Effector CD4-positive, alpha-beta T cell (primary cell): ENCODE measurements at places on chromosomes 13 and 19.
A peak's percentile ranks its signal among the peaks of the same experiment; 100 is the strongest.

DNA sequence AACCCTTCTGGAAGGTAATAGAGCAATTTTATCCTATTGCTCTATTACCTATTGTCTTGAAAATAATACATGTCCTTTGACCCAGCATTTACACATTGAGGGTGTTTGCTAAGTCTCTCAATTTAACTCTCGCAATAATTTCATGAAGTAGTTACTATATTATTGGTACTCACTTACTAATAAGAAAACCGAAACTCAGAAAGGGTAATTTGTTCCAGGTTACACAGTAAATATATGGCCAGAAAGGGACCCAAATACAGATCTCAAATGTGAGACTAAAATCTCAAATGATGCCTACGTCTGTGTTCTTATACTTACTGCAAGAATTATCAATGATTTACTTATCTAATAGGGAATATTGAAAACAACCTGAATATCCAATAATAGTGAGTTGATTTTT is 29.7 kb upstream of the FAM216B start:
- DNase-seq: no peak

DNA sequence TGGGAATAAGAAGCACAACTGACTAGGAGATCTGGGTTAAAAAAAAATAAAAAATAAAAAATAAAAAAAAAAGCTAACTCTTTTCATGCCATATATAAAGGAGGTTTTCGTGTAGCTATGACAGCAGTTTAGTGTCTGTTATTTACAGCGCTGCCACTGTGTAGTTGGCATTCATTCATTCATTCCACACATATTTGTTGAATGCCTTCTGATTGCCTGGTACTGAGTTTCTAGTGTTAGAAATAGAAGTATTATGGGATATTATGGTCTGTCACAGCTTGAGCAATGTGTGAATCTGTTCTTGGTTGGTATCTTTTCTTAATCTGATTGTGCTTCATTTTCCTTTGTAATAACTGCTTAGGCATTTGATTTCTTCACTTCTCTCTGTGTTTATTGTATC is 237.4 kb downstream of the NBEA start:
- no peak for DNase-seq

- no peak for DNase-seq
Observed at GRCh38 chr19:42066075-42066754, 3.8 kb downstream of the GRIK5 start.

DNA sequence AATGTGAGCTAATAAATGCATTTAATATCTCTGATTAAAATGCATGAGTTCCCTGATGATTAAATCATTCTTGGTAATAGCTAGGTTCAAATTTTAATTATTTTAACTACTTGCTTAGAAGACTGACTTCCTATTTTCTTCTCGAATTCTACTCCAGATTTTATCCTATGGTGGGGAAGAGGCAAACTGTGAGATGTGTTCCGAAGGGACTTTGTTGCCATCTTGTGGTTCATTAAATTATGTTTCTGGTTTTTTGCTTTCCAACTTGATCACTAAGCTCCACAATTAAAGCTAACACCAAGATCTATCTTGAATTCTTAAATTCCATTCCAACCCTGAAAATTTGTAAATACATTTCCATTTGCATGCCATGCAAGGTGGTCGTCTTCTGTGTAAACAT is 538.4 kb upstream of the PCDH20 start:
- DNase-seq: no peak

- no peak for DNase-seq
Observed at GRCh38 chr13:92827503-92827902, 399.1 kb upstream of the GPC6 start.

GRCh38 chr13:79448413-79448812 is 32.5 kb upstream of the NDFIP2 start:
- DNase-seq: no peak

DNA sequence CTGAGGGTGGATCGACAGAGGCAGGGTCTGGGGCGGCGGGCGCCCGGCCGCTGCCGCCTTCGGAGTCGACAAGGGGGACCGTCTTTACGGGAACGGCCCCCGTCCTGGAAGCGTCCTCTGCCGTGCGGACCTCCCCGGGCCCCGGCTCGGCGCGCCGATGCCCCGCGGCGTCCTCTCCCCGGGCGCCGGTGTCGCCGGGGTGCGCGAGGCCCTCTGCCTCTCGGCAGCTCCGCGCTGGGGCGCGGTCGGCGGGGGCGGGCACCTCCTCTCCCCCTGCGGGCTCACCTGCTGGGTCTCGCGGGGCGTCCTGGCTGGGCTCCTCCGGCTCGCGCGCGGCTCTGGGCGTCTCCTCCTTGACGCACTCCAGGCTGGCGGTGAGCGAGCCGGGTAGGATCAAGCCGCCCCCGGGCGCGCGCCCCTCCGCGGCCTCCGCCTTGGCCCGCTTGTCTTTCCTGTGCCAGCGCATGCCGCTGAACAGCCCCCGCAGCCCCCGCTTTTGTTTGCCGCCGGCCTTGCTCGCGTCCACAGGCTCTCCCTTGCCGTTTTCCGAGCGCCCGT is 1.5 kb downstream of the AMER2 start:
- DNase-seq: no peak

DNA sequence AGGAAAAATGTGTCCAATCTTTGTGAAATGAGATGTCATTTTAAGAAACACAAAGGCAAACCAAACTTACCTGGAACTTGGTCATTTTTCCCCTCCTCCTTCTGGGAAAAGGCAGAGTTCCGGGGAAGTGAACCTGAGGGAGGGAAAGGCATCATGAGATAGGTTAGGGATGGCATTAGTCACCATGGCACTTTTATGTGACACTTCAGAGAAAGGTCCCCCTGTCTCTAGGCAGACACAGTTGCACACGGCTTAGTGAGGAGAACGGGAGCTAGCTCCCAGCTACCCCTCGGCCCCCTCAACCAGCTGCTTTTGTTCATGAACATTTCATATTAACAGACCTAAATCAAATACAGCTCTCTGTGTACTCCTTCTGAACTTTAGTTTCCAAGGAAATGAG is 1.5 kb downstream of the ZNF235 start:
- DNase-seq: no peak

GRCh38 chr13:87198371-87198770 is 472.8 kb upstream of the SLITRK5 start:
- no peak for DNase-seq

- DNase-seq: peak; percentile 72
Observed at GRCh38 chr19:13172346-13173138, 22.3 kb downstream of the IER2 start.

DNA sequence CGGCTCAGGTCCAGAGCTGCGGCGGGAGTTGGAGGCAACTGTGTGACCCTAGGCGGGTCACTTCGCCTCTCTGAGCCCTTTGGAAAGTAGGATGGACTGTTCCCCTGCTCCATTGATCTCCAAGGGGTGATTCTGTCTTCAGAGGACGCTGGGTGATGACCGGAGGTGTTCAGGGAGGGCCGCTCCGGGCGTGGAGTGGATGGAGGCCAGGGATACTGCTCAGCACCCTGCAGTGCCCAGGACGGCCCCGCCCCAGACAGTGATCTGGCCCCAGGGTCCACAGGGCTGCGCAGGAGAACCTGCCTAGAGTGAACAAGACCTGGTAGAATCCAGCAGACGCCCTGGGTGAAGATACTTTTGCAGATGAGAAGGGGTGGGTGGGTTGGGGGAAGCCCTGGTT is 7.0 kb downstream of the NCLN start:
- DNase-seq: no peak

DNA sequence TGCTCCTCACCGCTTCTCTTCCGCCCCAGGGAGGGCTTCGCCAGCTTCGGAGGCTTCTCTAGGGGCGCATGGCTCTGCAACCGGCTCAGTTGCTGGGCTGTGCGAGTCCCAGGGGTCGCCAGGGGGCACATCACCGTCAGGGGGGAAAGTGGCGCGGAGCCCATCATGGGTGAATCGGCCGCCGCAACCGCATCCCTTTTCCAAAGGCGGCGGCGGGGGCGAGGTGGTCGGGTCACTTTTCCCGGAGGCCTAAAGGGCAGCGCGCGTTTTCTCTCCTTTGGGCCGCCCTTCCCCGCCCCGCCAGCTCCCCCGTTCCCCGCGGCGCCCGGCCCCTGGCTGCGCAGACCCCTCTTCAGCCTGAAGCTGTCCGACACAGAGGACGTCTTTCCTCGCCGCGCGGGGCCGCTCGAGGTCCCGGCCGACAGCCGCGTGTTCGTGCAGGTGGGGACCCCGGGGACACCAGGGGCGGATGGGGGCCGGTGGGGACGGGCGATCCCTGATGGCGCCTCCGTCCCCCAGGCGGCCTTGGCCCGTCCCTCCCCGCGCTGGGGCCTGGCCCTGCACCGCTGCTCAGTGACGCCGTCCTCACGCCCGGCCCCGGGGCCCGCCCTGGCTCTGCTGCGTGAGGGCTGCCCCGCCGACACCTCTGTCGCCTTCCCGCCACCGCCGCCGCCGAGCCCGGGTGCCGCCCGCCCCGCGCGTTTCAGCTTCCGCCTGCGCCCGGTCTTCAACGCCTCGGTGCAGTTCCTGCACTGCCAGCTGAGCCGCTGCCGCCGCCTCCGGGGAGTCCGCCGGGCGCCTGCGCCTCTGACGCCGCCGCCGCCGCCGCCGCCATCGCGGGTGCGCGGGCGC is 1.7 kb downstream of the TGFBR3L start:
- DNase-seq: peak; percentile 39

DNA sequence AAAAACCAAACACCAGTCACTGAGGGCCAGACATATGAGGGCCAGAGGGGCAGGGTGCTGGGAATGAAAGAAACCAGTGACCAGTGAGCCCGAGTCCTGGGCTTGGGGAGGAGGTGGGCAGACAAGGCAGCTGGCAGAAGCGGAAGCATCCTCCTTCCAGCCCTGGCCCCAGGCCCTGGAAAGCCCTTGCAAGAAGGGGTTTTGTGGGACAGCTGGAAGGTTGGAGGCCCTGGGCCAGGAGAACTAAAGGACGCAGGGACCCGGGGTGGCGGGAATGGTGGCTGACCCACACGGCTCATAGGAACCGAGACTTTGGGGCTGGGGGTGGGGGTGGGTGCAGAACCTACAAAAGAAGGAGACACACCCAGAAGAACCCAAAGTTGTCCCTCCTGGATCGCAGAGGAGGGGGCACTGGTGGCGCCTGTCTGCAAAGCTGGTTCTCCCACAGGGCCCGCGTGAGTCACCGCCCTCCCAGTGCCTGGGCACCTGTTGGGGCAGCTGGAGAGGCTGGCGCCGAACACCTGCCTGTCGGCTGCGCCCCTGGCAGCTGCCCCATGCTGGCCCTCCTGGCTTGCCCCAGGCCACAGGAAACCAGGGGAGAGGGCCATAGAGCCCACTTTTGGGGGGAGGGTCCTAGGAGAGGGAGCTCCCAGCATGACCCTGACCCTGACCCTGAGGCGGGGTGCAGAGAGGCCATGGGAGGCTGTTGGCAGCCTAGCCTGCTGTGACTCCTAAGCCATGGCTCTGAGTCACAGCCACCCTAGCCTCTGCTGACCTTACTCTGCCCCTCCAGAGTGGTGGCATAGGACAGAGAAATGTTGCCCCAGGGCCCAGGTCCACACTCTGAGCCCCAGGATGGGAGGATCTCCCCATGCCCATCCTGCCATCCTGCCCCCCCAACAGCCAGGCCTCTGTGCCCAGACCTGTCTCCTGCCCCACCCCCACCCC is 802 bp downstream of the DMPK start:
- no peak for DNase-seq

- DNase-seq: no peak
Observed at GRCh38 chr19:1538978-1539377, 15.1 kb downstream of the PLK5 start.
